Osteocyte (in vitro differentiated cells): ENCODE measurements at places on chromosomes 6 and 20.

GRCh38 chr6:131134980-131135243, 355 bp upstream of the AKAP7 start:
- no peak for DNase-seq

GRCh38 chr6:35318196-35319171, 20.9 kb downstream of the DEF6 start:
- DNase-seq: peak; percentile 94

GRCh38 chr20:21360705-21361104, 36.6 kb downstream of the NKX2-4 start:
- DNase-seq: no peak

GRCh38 chr6:25341923-25342619, 62.9 kb downstream of the CARMIL1 start:
- no peak for DNase-seq

GRCh38 chr6:11009353-11009752, 34.8 kb downstream of the ELOVL2 start:
- DNase-seq: no peak
